ENCODE measurements at places on chromosomes 1 and 21.

DNA sequence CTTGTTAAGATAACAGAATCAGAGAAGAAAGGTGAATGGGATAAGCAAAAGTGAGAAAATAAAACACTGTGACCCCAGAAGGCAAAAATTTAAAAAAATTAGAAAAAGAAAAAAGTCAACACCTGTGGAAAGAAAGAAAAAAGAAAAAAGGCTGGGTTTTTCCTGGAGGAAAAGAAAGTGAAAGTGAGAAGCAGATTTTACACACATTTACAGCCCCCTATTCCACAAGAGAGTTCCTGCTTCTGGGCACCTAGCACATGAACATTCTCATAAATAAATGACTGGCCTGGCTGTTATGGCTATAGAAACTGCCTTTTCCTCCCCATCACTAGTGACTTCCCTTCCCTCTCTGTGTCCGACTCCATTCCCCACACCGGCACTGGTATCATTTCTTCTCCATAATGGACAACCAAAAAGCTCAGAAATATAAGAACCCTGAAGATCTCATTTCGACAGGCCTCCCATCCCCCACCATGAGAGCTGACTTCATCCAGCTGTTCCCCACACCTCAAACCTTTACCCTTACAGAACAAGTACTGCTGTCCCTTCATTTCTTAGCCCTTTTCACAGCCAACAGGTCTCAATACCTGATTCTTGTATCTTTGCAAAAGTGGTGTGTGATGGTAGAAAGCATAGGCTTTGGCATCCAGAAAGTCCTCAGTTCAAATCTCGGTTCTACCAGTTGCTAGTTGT lies 12.6 kb downstream of the MTF1 start:
- no peaks in the 10 kb centered on the region for H3K27me3 ChIP-seq
- no peaks in the 10 kb centered on the region for H3K4me1 ChIP-seq

DNA sequence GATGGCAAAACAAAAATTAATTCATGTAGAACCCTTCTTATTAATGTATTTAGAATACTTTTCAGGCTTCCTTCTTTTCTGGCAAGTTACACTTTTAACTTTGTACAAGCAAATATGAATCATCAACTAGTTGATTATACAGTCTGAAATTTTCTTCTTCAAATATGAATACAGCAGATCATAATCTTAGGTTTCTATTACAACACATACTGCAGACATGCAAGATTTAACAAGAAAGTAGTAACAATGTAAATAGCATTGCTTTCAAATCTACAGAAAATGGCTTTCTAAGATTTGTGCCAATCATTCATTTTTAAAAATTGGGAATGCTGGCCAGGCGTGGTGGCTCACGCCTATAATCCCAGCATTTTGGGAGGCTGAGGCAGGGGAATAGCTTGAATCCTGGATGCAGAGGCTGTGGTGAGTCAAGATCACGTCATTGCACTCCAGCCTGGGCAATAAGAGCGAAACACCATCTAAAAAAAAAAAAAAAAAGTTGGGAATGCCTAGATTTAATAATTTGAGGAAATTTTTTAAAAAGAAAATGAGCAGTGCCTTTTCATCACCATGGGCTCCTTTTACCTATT lies 68.4 kb upstream of the DPYD start:
- H3K27ac ChIP-seq, result no peak overlapping the region

- no peak for DNase-seq
- no peaks in the 10 kb centered on the region for H3K36me3 ChIP-seq
- peaks cover 10% of the 10 kb centered on the region for H3K4me1 ChIP-seq
- no peaks in the 10 kb centered on the region for H3K27me3 ChIP-seq
These were observed 5.8 kb upstream of the FNBP1L start for GRCh38 chr1:93442008-93442666.

DNA sequence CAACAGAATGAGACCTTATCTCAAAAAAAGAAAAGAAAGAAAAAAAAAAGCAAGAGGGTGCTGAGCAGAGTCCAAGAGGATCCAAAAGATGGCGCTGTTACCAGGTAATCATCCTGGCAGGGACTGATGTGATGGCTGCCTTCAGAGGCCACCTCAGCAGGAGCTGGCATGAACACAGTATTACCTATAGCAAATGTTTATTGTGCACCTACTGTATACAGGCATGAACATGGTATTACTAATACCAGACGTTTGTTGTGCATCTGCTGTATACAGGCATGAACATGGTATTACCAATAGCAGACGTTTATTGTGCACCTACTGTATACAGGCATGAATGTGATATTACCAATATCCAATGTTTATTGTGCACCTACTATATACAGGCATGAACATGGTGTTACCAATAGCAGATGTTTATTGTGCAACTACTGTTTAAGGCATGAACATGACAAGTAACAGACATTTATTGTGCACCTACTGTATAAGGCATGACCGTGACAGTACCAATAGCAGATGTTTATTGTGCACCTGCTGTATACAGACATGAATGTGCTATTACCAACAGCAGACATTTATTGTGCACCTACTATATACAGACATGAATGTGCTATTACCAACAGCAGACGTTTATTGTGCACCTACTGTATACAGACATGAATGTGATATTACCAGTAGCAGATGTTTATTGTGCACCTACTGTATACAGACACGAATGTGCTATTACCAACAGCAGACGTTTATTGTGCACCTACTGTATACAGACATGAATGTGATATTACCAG lies 115.1 kb upstream of the TMEM51 start:
- H3K27ac ChIP-seq, result no peak overlapping the region
- H3K27me3 ChIP-seq, result no peaks in the 10 kb centered on the region
- peaks cover 9% of the 10 kb centered on the region for H3K4me1 ChIP-seq
- no peak overlapping the region for H3K4me3 ChIP-seq

Data from type B pancreatic cell (in vitro differentiated cells).